Amniotic epithelial cell (primary cell): ENCODE measurements at places on chromosomes 7 and 10.

DNA sequence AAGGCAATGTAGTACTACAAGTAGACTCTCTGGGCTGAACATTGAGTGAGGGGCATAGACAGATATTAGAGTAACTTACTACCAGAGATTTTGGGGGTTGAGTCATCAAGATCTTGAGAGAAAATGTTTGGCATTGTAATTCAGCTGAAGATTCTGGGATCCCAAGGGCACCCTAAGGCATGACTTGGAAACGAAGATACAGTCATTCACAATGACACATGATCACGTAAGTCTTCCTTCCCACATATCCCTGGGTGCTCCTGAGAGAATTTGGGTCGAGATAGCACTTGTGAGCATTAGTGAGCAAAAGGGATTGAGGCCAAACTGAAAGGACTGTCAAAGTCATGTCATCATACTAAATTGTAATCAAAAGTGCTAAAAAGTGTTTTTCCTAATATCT is 192.5 kb upstream of the PCLO start:
- DNase-seq: no peak

DNA sequence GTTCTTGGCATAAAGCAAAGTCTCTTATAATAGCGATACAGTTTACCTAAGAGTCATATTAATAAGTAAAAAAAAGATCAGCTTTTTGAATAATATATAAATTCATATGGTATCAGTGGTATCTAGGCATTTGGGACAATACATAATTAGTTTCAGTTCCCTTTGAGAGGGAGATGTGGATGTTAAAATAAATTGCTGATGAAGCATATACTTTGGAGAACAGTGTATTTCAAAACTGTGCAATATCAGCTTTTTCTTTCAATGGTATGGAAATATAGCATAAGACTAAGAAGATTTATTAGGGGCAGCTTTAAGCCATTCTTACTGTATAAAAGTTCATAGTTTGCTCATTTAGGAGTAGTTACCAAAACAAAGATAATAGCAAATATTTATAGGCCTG is 35.5 kb downstream of the MDFIC start:
- DNase-seq: no peak

- DNase-seq: peak; percentile 13
Measured at GRCh38 chr7:43021431-43021830, 89.3 kb downstream of the MRPL32 start.

DNA sequence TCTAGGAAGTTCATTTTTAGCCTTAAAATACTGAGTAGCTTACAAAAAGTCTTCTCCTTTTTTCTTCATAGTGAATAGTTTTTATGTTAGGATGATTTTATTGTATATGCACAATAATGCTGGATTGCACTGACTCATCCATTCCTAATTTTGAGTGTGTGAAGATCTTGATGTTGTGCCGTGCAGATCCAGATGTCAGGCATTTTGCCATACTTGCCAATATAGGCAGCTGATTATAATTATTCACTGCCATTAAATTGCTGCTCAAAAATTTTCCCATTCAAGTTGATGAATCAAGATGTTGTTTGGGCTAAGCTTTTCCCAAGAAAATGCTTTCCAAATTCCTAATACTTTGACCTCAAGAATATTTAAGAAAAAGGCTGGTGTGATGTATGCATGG is 218.3 kb downstream of the AHR start:
- DNase-seq: no peak

GRCh38 chr10:1354809-1355710 is 298.9 kb downstream of the WDR37 start:
- DNase-seq: no peak

- no peak for DNase-seq
Measured at GRCh38 chr10:107924458-107924857, 760.0 kb upstream of the SORCS1 start.

DNA sequence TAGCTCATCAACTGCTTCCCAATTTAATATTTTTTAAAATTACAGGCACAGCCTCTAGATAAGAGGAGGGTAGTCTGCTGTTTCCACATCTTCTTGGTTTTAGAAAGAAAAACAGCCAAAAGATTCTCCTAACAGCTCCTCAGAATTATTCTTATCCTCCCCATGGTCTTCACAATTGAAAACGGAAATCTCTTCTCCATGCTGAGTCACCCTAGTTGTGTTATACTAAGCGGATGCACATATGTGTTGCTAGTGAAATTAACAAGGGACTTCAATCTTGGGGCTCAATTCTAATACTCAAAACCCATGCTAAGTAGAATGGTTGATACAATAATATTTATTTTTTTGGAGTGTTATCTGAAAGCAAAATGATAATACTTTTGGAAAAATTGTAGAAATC is 71.9 kb upstream of the NPY start:
- DNase-seq: no peak

- peak; percentile 8 for DNase-seq
Measured at GRCh38 chr10:88194041-88194887, 330.8 kb downstream of the PTEN start.

DNA sequence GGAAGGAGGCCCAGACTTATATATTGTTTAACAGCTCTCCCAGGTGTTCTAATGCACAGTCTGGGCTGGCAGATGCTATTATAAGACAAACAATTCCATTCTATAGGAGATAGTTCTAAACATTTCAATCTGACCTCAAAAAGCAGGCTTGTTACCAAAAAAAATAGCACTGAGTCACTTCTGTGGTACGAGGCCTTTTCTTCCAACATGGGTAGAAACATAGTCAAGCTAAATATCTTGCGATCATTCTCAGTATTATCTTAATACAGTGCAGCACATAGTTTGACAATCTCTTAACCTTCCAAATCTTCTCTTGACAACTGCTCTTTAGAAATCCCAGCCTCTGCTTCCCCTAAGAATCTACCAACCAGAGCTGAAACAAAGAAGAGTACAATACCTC is 46.6 kb upstream of the MKX start:
- DNase-seq: no peak

GRCh38 chr7:902996-903395 is 26.6 kb downstream of the GET4 start:
- no peak for DNase-seq

GRCh38 chr10:78700413-78700812 is 368.4 kb upstream of the ZMIZ1 start:
- DNase-seq: no peak

GRCh38 chr7:76397409-76398183 is 11.9 kb downstream of the SSC4D start:
- peak; percentile 41 for DNase-seq

DNA sequence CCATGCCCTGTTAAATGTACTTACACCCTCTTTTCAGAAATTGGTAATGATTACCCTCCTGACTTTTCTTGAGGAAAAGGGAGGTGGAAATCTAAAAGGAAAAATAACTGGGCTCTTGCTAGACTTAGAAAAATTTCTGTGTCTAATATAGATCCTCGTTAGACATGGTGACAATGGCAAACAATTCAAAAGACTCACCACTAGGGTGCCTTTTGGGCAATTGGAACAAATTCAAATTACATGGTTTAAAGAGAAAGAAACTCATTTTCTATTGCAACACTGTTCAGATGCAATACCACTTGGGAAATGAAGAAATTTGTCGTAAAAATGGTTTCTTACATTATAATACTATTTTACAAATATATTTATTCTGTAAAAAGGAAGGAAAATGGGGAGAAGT is 950.1 kb downstream of the GRM8 start:
- no peak for DNase-seq

DNA sequence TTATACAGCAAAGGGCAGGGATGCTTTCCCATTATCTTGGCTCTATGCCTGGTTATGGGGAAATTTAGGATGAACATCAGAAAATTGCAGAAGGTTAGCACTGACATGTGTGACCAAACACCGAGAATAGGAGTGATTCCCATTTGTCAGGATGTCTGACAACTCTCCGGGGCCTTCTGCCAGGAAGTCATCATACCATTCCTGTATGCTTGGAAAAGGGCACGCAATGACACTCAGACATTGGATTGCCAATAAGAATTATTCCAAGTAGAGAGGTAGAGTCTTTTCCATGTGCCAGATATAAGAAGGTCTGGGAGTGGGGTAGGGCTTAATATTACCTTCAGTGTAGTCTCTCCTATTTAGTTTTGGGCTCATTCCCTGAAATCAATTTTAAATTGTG is 82.3 kb downstream of the MTPN start:
- no peak for DNase-seq

- no peak for DNase-seq
Measured at GRCh38 chr10:72011468-72011867, 47.3 kb downstream of the CHST3 start.

DNA sequence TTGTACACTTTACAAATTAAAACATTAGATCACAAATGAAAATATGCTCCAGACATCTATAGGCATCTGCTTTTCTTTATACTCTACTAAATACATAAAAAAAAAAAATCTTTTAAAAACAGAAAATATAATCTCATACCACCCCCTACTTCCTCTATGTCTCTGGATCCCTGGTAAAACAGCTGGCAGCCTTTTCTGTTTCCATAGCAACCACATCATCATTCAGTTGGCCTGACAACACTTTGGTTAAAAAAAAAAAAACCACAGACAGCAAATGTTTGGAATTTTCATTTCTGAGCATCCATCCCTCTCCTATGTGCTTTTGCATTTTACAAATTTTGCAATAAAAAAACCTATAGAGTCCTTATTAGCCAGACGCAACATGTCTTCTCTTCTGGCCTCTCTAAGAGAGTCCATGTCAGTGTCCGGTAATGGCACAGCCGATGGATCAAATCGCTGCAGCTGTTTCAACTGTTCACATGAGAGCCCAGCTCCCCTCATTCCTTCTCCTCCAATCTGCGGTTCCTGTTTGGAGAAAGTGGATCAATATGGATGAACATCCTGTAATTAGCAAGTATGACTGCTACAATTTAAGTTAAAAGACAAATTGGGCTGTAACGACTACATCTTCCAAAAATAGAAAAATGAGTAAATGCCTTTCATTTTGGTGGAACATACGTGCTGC is 105.6 kb downstream of the NSUN6 start:
- peak; percentile 43 for DNase-seq

DNA sequence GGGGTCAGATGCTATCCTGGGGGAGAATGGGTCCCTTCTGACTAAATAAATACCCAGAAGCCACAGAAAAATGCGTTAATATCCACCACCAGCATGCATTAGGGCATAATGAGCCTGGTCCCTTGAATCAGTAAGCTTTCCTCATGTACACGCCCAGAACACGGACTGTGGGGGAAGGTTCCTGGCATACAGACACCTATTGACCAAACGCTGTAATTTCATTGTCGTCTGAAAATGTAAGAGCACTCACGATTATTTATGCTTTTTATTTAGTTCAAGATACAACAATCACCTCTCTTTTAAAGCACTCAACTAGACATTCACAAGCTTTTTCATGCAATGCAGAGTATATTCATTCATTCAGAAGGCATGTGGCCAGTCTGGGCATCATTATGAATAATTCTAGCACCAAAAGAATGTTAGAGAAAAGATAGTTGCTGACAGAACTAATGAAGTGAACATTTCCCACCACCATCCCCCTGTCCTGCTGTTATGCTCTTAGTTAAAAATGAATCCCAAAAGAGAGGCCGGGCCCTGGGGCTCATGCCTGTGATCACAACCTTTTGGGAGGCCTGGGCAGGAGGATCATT is 101.0 kb downstream of the SVIL start:
- no peak for DNase-seq

DNA sequence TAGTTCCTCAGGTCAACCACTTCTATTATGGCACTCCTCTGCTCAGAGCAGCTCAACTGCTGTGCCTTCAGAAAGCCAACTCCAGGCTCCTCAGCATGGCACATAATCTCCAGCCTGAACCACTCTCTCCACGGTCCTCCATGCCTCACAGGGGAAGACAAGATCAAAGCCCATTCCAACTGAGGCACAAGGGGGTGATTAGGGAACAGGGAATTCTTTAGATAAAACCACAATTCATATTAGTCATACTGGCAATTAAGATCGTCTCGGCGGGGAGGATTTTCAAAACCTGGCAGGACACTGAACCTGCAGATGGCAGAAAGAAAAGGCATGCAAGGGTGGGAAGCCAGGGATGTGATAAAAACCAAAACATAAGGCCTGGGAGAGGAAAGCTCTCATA is 361.6 kb downstream of the FGFR2 start:
- DNase-seq: no peak

DNA sequence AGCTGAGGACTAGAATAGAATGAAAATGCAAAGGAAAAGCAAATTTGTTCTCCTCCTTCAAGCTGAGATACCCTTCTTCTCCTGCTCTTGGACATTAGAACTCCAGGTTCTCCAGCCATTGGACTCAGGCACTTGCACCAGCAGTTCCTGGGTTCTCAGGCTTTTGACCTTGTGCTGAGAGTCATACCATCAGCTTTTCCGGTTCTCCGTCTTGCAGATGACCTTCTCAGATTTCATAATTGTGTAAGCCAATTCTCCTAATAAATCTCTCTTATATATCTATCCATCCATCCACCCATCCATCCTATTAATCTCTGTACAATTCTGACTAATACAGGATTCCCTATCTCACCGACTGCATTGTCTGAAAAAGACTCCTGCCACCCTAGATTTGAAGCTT is 108.3 kb downstream of the AHR start:
- DNase-seq: peak; percentile 83

- DNase-seq: no peak
Measured at GRCh38 chr10:52284416-52285013, 29.6 kb upstream of the DKK1 start.

DNA sequence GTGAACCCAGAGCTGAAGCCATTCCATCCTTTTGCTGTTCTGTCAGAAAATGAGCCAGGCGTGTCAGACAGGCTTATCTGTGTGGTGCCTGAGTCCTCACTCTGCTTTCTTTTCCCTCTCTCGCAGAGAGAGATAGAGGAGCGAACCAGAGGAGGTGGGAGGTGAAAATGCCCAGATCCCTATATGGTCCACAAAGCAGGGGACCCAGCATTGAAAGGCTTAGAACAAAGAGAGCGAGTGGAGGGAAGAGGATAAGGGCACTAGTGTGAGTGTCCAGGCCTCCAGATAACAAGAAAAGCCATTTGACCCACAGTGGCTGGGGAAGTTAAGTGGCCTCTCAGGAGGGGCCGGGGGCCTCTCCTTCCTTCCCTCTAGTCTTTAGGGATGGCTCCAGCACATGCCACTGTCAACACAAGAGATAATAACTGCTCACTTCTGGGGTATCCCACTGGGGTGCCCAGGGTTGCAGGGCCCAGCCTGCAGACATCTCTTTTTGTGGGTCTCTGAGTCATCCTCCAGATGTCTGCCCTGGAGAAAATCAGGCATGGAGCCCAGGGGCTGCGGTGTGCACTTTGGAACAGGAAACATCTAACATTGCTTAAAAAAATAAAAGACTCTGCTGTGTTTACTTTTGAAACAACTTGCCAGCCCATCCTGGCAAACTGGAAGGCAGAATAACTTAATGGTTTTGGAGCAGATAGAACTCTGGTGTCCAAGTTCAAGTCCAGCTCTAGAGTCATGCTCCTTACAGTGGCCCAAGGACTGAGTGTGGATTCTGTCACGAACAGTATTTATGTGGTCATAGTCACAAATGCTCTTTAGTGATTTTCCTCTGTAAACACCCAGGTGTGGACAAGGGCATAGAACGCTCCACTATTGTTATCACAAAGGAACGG is 189.5 kb downstream of the CXCL12 start:
- DNase-seq: peak; percentile 85

- DNase-seq: no peak
Measured at GRCh38 chr7:156666368-156667109, 26.0 kb downstream of the RNF32 start.

- no peak for DNase-seq
Measured at GRCh38 chr10:111801841-111802240, 381.7 kb downstream of the GPAM start.

GRCh38 chr10:11161096-11161495 is 143.4 kb downstream of the CELF2 start:
- no peak for DNase-seq

GRCh38 chr10:64159910-64160872 is 639.0 kb downstream of the REEP3 start:
- no peak for DNase-seq

- DNase-seq: peak; percentile 42
Measured at GRCh38 chr7:54811846-54812254, 52.8 kb upstream of the SEC61G start.
